ENCODE measurements at places on chromosomes 6 and 20.

- no peak for DNase-seq
Measured at GRCh38 chr6:111715321-111715720, 109.6 kb upstream of the TRAF3IP2 start.

- no peak for DNase-seq
Measured at GRCh38 chr6:129785756-129786135, 75.4 kb downstream of the TMEM244 start.

GRCh38 chr6:13267142-13267651 lies 61.1 kb downstream of the TBC1D7 start:
- DNase-seq, result no peak

DNA sequence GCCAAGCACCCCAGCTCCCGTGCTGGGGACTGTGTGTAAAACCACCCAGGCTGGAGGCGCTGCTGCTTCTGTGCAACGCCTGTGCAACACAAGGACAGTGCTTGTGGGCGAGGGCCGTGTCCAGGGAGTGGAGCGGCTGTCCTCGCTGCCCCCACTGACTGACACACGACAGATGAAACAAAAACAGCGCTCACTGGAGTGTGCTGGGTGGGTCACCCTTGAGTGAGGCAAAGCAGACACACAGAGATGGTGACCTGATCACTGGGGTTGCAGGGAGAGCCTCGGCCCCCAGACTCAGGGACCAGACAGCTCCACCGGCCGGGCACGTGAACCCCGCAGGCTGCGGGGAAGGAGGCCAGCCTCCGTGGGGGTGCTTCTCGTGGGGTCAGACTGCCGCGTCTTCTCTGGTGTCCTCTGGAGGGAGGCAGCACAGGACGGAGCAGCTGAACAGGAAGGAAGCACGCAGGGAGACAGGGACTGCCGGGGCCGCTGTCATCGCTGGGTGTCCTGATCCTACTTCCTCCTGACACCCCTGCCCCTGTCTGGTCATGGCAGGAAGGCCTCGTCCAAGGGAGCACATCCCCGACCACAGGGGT lies 75.9 kb upstream of the CST7 start:
- no peak for DNase-seq

GRCh38 chr20:1328680-1329330 lies at the start of gene SDCBP2:
TSS of gene SDCBP2 (minus strand) at chr20:1329139. CDS start at chr20:1320416, 8,723 bp downstream.
- no peak for DNase-seq

- DNase-seq, result no peak
Measured at GRCh38 chr20:20051767-20052073, 546 bp downstream of the CRNKL1 start.
